ENCODE measurements at places on chromosomes 5 and 9.
A peak's percentile ranks its signal among the peaks of the same experiment; 100 is the strongest.

DNA sequence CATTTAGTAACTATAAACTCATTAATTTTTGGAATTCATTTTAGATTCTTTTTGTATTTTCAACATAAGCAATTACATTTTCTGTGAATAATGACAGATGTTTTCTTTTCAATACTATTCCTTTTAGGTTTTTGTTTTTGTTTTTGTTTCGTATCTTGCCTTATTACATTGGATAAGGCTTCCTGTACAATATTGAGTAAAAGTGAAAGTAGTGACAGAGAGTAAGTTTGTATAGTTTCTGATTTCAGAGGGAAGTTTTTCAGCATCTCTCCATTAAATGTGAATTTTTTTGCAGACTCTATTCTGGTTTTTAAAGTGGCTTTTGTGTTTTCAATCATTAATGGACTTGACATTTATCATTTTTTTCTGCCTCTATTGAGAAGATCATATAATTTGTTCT, 12.8 kb upstream of the CAMK4 start:
- DNase-seq: no peak

DNA sequence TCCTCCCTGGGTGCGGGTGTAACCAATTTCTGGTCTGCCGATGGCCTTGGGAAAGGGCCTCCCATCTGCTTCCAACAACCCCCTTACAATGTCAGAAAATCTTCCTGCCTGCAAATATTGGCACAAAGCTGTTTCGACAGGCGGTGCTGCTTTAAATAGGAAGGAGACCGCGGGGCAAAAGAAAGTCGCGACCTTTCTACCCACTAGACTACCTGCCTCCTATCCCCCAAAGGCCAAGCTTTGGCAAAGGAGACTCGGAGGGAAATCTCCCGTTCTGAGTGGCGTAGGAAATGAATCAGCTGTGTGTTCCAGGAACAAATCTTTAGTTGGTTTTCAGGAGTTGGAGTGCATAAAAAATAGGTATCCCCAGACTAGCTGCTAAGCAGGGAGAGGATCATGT, 36.8 kb upstream of the NFIB start:
- DNase-seq: no peak

DNA sequence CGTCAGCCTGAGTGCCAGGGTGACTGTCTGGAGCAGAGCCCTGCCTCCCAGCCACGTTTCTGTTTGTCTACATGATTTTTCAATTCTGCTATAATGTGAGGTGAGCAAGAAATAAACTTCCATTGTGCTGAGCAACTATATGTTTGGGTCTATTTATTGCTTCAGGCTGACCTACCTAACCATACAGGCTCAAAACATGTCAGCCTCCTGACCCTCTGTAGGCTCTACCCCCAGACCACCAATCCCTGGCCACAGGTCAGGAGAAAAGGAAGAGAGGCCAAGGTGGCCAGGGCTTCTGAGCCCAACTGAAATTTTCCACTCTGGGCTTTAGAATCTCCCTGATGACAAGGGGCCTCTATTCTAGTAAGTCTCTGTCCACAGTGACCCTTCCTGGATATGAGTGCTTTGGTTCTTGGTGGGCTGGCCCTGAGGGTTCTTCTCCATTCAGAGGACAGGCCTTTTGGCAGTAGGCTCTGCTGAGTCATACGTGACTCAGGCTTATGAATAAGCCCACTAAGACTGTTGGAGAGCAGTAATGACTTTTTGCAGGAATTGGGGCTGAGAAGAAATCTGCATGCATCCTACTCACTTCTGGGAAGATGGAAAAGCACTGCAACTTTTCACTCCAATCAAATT, 117.2 kb upstream of the TBCA start:
- DNase-seq: peak; percentile 99

DNA sequence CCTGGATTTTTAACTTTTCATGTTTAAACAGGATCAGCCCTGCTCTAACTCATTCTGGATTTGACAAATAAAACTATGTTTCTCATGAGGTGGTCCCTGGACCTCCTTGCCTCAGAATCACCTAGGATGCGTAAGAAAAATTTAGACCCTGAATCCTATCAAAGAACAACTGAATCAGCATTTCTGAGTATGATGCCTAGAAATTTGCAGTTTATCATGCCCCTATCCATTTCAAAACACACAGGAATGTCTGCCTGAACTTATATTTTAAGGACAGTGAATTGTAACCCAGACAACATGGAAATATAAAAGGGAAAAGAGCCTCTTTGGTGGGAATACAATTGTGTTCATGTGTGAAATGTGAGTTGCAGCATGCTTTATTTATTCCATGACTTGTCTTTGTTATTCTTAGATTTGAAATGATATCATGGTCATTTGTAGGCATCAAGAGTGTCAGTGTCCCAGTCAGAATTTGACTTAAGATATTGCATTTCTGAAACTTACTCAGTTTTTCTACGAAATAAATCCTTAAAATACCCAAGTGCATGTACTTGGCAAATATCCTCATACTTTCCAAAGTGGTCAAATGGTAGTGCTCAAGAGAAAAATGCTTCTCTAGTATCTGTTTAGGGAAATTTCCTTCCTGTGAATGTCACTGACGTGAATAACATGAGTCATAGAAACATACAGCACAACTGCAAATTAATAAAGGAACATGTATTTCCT, 144.3 kb downstream of the GIN1 start:
- peak; percentile 89 for DNase-seq

Data from IMR-90 (cell line).